ENCODE measurements at places on chromosomes 7 and 10.

DNA sequence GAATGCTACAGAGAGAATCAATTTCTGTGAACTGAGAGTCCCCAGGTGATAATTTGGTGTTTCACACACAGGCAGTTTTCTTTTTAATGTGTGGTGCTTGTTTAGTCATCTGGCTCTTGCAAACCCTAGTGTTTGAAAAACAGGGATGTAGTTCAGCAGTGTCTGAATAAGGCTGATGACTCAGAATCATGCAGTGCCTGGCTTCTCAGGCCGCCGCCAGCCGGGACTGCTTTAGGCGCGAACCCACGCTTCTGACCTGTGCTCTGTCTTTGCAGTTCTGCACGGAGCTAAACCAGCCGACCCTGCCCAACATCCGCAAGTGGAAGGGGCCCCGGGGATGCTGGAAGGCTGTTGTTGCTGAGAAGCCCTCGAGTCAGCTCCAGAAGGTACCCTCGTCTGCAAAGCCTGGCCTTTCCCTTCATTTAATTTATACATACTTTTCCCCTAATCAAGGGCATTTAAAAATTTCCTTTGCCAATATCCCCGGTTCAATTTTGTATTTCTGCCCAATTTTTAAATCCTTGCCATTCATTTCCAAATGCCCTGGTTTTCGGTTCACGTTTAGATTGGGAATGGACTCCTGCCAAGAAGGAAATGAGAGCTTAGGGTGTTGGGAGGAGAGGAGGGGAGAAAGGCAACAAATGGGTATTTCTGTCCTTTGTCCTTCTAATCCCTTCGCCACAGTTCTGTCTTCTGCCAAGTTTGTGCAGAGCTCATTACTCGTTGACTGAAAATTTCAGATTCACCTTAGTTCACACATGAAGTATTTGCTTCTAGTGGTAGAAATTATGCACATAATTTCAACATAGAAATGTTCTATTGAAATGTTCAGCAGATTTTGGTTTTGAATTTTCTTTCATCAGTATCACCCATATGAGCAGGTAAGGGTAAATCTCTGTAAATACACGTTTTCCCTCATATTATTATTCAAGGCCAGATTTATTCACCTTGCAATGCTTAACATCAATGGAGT is 108.5 kb upstream of the ANLN start:
- DNase-seq, result no peak

- no peak for DNase-seq
Observed at GRCh38 chr10:131857156-131858117, 43.4 kb upstream of the PPP2R2D start.

- no peak for DNase-seq
Observed at GRCh38 chr7:32670110-32671025, 175.1 kb downstream of the AVL9 start.

- no peak for DNase-seq
Observed at GRCh38 chr10:44899450-44900080, 11.6 kb upstream of the TMEM72 start.

- no peak for DNase-seq
Observed at GRCh38 chr10:113047605-113047962, 97.5 kb downstream of the TCF7L2 start.

- DNase-seq, result no peak
Observed at GRCh38 chr10:3213208-3213607, 40.6 kb upstream of the PITRM1 start.

DNA sequence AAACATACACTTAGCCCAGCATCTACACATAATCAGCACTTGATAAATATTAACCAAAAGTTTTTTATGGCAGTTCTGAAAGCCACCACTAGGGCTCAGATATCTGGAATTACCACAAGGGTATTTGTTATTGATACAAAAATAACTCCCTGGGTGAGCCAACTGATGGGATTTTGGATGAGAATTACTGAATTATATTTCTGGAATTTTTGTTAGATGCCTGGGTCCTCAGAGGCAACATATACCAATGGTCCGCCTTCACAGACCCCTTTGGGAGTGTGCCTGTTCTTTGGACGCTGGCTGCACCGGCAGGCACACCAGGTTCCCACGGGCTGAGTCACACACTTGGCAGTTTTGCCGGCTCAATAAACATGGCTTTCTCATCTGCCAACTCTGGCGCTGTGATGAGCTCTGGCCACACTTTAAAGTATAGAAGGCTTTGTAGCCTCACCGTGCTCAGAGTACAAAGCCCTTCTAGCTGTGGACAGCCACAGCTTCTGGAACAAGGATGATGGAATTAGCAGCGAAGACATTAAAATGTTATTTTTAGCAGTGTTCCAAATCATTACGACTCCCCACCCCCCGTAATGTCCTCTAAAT is 24.5 kb upstream of the EEPD1 start:
- DNase-seq, result no peak

DNA sequence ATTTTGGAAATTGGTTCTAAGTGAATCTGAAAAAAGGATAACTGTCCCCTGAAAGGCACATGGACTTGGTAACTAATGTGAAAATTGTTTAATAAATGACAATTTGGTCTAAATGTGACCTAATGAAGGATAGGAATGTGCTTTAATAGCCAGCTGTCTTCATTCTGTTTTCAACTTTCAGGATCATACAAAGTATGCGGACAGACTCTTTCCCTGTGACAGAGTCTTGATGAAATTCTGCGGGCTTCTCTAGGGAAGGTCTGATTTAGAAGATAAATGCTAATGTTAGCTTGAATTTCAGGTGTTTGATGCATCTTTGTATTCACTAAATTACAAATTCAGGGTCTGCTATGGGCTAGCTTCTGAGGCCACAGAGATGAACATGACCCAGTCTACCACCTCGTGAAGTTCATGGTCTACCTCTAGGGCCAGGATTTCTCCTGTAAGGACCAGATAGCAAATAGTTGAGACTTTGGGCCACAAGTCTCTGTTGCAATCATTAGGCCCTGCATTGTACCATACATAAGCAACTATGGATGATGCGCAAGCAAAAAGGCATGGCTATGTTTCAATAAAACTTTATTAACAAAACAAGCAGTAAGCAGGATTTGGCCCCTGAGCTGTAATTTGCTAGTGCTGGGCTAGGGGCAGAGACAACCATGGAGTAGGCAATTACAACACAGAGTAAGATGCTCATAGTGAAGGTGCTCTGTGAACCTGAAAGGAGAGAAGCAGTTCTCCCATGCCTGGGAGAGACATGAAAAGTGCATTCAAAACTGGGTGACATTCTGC is 368.6 kb downstream of the INHBA start:
- no peak for DNase-seq

- DNase-seq, result no peak
Observed at GRCh38 chr10:28082316-28082715, 83.4 kb upstream of the ODAD2 start.

DNA sequence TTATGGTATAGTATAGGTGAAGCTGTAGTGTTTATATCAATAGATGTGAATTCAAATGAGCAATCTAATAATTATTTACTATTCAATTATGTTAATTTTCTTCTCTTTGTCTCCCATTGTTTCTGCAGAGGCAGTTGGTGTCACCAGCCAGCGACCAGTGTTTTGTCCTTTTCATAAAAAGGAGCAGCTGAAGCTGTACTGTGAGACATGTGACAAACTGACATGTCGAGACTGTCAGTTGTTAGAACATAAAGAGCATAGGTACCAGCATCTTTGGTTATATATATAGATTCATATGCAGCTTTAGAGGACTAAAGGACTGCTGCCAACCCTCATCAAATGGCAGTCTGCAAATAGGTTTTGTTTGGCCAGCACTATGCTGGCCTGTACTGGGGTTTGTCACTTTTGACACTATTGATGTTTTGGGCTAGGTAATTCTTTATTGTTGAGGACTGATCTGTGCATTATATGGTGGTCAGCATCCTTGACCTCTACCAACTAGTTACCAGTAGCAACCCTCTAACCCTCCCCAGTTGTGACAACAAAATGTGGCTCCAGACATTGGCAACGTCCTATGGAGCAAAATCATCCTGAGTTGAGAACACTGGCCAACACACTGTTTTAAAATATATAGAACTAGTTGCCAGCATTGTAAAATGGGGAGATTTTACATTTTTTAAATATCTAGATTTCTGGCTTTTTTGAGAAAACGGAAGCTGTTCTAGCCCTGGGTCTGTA is 59.2 kb downstream of the TRIM24 start:
- DNase-seq, result no peak

GRCh38 chr7:71782051-71782450 is 630.1 kb downstream of the CALN1 start:
- no peak for DNase-seq
